T follicular helper cell (primary cell): ENCODE measurements at places on chromosomes 11 and 22.

DNA sequence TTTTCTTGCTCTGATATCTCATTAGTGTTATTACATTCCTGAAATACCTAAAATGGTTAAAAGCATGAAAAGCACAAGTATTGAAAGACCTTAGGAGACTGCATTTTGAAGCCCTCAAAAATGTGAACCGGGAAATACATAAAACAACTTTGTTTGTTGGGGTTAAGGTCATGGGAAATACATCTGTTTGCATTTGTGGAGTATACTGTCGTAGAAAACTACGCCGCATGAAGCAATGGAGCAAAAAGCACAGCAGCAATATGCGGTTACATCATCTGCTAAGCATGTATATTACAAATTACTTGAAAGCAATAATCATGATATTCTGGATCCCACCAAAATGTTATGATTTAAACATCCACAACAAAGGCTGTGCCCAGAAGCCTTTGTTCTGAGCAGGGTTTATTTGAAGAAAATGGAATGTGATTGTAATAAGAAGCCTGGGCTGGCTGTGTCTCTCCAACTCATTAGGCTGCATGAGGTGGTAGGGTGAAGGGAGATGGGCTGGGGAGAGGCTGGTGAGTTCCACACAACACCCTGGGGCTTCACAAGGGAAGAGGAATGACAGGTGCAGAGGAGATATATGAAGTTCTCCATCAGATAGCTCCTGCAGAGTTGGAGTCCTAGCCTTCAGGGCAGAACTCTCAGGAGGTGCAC, 64.7 kb upstream of the LIN7C start:
- DNase-seq = no peak

DNA sequence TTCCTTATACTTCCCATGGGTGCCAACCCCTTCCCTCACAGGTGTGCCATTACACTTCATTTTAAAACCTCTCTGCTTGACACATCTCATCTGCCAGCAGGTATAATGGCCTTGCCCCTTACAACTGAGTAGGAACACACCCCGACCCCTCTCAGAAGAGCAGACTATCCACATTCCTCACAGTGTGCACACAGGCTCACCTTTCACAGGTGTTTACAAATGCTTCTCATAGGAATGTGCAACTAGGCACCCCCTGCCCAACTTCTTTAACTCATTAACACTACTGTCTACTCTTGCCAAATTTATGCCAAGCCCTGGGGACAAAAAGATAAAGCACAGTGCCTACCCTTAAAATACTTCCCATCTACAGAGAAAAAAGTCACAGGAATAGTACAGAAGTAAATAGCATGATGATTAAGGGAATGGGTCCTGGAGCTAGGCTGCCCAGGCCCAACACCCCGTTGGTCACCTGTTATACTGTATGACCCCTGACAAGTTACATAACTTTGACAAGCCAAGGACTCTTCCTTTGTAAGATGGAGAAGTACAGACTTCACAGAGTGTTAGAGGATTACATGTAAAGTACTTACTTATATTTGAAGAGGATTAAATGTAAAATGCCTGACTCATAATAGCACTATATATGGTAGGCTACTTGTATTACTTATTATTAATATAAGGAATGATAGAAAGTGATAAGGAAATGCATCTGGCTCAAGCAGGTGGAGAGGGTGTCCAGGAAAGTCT, 15.2 kb downstream of the TRIM3 start:
- no peak for DNase-seq

DNA sequence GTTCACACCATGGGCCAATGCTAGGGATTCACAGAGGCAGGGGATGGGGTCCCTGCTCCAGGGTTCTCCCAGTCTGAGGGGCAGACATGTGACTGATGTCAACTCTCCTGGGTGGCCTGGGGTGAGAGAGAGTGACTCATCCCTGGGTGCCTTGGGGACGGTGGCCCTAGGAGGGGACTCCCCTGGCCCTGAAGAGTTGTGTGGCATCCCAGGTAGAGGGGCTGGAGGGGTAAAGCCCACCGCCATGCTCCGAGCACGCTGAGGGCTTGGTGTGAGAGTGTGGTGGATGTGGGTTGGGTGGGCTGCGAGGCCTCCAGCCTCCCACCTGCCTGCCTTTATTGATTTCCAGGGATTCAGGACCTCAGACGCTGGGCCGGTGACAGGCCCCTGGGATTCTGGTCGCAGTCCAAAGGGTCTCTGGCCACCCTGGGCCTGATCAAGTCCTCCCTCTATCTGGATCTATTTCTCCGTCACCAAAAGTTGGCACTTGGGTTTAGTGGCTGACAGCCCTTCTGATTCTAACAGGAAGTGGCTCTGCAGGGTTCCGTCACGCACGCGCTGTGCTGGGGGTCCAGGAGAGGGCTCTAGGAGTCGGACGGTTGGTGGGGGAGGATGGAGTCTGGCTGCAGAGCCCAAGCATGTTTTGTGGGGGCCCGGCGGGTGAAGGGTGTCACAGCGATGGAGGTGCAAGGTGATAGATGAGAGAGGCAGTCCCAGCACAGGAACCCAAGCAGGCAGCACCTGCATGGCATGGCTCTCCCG, 27.3 kb upstream of the WNT7B start:
- no peak for DNase-seq

DNA sequence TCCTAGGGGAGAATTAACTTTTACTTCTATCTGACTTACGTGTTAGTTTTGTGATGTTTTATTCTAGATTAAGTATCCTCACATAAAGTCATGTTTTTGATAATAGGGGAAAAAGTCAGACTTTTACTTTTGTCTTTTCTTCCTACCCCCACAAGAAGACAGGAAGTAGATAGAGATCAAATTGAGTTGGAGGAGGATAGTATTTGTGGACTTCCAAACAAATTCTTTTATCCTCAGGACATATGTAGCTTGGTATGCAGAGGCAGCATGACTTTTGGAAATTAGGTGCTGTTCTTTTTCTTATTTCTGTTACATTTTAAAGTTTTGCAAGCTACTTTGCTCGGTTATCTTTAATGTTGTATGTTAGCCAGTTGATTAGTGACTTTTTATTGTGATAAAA, 61.4 kb downstream of the MTMR3 start:
- no peak for DNase-seq

- DNase-seq = no peak
These were observed 112.0 kb downstream of the ST3GAL4 start for GRCh38 chr11:126467471-126467870.

DNA sequence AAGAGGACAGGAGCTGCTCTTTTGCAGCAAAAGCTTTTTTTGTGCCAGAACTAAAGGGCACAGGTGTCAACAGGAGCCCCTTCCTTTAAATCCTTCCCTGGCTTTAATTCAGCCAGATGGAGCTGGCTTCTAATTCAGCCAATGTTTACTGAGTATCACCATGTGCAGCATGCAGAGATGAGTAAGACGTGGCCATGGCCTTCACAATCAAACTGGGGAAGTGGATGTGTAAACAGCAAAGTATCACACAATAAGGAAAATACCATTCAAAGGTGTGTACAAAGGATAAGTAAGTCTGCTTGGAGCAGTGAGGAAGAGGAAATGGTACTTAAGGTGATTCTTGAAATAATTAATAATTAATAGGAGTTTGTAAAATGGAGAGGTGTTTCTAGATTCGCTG, 243.4 kb downstream of the NXPE2 start:
- DNase-seq = no peak

DNA sequence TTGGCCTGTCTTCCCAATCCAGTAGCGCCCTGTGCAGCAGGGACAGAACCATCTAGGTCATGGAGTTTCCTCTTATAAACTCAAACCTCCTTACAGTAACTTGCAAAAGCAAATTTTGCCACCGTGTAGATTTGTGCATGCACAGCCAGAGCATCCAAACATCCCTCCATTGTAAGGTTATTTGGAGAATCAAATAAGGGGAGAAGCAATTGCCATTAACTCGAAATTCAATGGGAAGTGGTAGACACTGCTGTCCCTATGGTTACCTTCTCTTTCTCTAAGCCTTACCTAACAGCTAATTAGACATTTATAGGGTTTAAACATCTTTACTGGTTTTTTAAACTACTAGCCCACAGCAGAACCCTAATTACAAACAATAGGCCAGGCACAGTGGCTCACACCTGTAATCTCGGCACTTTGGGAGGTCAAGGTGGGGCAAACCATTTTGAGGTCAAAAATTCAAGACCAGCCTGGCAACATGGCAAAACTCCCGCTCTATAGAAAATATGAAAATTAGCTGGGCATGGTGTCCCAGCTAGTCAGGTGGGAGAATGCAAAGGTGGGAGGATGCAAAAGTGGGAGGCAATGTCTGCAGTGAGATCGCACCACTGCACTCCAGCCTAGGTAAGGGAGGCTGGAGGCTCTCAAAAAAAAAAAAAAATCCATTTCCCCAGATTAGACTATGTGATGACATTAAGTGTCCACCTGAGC, 6.6 kb downstream of the HSPA8 start:
- no peak for DNase-seq

GRCh38 chr11:113664069-113664980, 41.8 kb downstream of the TMPRSS5 start:
- DNase-seq = no peak

DNA sequence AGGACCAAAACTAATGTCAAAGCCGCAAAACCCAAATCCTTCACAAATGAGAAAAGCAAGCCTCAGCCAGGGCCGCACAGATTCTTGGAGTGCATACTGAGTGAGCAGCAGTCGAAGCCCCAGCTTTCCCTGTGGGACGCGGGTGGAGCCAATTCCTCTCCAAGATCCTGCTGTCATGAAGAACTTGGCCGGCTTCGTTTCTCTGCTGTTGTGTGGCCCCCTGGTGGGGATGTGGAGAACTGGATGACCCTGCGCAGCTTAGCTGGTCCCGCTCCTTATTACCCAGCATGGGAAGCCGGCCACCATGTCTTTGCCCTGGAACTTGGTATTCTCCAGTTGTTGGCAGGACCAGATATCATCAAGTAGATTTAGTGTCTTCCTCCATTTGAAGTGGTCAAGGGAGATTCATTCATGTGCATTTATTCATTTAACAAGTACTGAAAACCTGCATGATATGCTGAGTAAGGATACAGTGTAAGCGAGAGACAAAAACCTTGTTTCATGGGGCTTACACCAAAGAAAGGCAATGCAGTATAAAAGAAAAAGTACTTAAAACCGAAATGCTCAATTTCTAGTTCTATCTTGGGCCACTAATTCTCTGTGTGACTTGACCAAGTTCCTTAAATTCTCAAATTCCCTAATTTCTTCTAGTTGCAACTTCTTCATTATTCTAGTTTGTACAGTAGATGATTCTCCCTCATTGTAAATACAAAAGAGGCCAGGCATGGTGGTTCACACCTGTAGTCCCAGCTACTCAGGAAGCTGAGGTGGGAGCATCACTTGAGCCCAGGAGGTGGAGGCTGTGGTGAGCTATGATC, 56.7 kb upstream of the CRTAM start:
- DNase-seq = peak; percentile 49

DNA sequence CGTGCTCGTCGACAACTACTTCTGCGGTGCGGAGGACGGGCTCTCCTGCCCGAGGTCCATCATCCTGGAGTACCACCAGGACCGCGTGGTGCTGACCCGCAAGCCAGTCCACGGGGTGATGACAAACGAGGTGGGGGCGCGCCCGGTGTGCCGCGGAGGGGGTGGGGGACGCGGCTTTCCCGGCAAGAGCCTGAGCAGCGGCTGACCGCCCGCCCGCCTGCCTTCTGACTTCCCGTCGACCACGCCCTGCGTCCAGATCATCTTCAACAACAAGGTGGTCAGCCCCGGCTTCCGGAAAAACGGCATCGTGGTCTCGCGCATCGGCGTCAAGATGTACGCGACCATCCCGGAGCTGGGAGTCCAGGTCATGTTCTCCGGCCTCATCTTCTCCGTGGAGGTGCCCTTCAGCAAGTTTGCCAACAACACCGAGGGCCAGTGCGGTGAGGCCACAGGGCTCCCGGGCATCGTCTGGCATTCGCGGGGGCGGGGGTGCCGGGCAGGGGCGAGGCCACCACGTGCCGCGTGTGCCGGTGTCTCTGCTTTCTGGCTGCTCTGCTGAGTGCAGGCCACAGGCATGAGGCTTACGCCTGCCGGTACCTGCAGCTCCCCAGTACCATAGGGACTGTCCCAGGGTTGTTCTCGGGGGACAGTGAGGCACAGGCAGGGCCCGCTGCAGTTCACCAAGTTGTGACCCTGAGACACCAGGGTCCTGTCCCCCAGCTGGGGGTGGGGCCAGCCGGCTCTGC, 28.5 kb upstream of the MUC5B start:
- no peak for DNase-seq

- DNase-seq = no peak
These were observed 162.8 kb downstream of the RAB38 start for GRCh38 chr11:88012456-88012855.

GRCh38 chr11:44319552-44320288, 9.8 kb upstream of the ALX4 start:
- no peak for DNase-seq

DNA sequence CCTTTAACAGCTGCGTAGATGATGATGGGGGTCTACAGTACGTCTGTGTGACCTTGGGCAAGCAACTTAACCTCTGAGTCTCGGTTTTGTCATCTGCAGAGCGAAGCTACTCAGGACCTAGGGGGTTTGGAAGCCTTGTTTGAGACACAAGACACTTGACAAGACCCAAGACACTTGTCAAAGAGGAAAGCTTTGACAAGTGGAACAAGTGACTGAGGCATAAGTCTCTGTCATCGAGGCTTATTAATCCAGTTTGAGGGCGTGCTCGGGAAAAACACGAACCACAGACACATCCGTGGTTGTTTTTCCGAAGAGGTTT, 732 bp upstream of the PC start:
- no peak for DNase-seq

- no peak for DNase-seq
These were observed at the start of gene GAS2 for GRCh38 chr11:22666325-22666687. Gene GAS2, plus strand, starts transcription at chr11:22666611. Its CDS starts 8,259 bp downstream, at chr11:22674870.

GRCh38 chr11:46696212-46696558, 4.2 kb downstream of the ARHGAP1 start:
- no peak for DNase-seq

- no peak for DNase-seq
These were observed 5.4 kb downstream of the SEC14L2 start for GRCh38 chr22:30402028-30402765.

DNA sequence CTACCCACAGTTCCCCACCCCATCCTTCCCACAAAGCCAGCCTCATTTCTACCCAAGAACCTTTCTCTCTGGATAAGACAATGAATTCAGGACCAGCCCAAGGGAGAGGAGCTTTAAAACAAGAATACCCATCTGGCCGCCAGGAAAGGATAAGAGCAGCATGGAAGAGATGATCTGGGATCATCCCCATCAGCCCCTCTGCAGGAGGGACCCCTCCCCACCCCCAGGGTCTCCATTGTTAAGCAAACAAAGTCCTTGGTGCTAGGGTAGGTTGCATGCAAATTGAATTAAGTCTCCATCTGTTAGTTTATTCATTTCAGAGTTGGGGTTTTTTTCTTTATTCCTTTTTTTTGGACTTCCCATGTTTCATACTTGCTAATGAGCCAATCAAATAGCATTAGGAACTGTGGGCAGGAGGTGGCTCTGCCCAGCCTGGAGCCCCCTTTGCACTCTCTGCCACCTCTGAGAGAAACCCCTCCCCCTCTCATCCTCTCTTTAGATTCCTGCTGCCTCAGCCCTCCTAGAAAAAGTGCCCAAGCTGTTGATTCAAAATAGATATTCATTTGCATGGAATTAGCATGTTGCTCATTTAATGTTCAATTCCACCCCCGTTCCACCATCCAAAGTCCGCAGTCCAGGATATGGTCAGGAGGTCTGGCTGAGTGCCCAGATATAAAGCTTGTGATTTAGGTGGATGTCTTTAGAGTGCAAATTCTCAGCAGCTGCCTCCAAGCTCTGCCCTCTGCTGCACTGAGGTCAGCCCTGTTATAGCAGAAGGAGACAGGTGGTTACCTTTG, 138.5 kb upstream of the NCAM1 start:
- no peak for DNase-seq

- no peak for DNase-seq
These were observed 9.5 kb upstream of the ACR start for GRCh38 chr22:50728523-50728931.
